NCI-H748 treated with DMSO at 0.1 percent for 48 hours (cell line): ENCODE measurements at places on chromosomes 12 and 14.

- no peak for DNase-seq
These were observed 48.6 kb upstream of the PCNX1 start for GRCh38 chr14:70858641-70859040.

- DNase-seq, result no peak
These were observed 686 bp downstream of the TAS2R7 start for GRCh38 chr12:10801741-10802140.

DNA sequence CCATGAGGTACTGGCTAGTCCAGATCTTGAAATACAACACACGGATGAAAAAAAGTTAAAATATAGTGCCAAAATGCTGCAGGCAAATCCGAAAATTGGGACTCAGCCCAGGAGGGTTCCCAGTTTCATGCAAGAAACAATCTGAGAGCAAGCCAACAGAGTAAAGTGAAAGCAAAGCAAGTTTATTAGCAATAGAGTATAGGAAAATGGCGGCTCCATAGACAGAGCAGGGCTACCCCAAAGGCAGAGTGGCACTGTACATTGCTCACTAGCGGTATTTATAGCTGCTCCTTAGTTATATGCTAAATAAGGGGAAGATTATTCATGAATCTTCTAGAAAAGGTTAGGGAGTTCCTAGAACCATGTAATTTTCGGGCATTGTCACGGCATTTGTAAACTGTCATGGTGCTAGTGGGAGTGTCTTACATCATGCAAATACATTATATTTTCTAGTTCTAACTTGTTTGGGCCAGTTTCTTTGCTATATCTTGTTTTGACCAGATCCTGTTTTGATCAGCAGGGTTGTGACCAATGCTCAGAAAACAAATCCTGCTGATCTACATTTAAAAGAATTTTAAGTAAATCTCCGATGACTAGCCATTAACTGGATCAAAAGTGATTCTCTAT, 29.1 kb downstream of the RECQL start:
- no peak for DNase-seq

DNA sequence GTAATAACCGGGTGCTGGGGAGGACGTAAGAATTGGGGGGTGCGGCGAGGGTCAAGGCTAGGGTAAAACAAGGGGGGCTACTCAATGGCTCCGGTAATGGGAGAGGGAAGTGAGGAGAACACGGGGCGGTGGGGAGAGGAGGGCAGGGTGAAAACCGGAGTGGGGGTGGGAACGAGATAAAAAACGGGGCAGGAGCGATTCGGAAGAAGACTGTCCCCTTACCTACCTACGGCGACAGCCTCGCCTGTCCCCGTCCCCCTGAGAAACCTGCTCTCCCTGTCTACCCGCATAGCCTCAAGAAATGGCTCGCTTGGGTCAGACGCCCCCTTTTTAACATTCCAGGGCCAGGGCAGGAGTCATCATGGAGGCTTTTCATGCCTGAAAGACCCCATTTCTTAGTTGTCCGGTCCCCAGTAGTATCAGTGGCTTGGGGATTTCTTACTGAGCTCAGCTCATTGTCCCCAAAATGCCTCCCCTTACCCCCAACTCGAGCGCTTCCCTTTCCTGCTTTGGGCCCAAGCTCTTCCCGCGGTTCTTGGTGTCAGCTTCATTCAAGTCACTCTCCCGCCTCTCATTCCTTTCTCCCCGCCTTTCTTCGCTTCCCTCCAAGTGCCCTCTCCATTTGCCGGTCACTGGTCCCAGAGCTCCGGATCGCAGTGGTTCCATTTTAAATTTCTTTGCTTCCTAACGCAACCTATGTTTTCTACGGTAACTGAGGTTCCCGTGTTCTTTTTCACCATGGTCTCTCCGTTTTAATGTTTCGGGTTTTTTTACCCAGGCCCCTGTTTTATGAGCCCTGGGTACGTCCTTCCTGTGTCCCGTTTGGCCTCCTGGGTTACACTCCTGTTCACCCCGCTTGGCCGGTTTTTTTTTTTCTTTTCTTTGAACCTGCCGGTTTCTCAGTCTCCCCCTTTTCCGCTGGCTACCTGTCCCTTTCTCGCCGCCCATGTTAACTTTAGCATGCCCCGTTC, 1.2 kb upstream of the WSB2 start:
- DNase-seq, result peak; percentile 38

- no peak for DNase-seq
These were observed 66.9 kb downstream of the METTL25 start for GRCh38 chr12:82425241-82425640.

DNA sequence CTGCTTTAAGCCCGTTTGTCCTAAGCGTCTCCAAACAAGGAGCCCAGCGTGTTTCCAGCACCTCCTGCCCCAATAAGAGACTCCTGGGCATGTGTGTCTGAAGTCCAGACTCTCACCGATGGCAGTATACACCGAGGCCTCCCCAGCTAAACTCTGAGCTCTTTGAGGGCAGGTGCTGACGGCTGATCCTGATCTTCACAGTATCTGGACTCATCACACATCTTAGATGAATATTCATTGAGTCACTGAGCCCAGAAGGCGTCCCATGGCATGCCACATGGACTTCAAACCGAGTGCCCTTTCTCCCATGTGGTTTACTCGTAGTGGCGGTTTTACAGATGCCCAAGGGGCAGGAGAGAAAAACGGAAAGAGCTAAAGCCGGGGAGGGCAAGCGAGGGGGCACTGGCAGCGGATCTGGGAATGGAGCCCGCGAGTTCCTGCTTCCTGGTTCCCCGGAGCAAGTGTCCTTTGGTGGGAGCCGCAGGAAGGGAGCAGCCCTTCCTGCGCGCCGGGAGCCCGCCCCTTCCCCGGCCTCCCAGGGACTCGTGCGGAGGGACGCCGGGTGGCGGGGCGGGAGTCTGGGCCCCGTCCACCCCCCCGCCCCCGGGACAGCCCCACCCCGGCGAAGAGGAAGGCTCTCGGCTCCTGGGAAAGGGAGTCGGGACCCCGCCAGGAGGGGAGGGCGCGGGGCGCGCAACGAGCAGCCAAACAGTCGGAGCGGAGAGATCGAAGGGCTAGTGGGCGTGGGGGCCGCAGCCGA, 585 bp upstream of the TEAD4 start:
- DNase-seq, result no peak

DNA sequence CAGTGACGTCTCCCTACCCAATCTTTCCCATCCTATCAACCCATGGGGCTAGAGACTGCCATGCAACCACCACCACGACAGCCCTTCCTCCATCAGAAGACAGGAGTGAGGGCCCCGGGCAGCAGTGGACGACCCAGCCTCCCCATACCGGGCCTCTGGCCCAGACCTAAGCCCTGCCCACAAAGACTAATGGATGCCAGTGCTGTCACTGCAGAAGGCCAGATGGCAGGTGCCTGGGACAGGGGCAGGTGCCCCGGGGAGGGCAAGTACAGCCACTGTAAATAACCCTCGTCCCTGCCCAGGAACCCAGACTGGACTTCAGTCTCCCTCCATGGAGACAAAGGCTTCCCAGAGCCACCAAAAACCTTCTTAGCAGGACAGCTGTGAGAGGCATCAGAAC, 20.3 kb upstream of the HSPB8 start:
- DNase-seq, result no peak
